Dermis blood vessel endothelial cell (primary cell): ENCODE measurements at places on chromosomes 13 and 19.

DNA sequence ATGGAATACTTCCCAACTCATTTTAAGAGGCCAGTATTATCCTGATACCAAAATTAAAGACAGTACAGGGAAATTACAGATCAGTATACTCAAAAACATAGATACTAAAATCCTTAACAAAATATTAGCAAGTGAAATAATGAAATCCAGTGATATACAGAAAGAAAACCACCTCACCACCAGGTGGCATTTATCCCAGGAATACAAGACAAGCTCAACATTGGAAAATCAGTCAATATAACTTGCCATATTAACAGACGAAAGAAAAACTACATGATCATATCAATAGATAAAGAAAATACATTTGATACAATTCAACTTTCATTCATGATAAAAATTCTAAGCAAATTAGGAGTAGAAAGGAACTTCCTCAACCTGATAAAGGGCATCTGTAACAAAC lies 6.7 kb upstream of the GNA15 start:
- peak; percentile 85 for DNase-seq

- DNase-seq: no peak
Measured at GRCh38 chr13:49951754-49952535, 15.8 kb upstream of the SPRYD7 start.

- no peak for DNase-seq
Measured at GRCh38 chr13:76503291-76503690, 382.9 kb downstream of the KCTD12 start.

- peak; percentile 52 for DNase-seq
Measured at GRCh38 chr13:23871616-23872220, 17.5 kb downstream of the MIPEP start.

DNA sequence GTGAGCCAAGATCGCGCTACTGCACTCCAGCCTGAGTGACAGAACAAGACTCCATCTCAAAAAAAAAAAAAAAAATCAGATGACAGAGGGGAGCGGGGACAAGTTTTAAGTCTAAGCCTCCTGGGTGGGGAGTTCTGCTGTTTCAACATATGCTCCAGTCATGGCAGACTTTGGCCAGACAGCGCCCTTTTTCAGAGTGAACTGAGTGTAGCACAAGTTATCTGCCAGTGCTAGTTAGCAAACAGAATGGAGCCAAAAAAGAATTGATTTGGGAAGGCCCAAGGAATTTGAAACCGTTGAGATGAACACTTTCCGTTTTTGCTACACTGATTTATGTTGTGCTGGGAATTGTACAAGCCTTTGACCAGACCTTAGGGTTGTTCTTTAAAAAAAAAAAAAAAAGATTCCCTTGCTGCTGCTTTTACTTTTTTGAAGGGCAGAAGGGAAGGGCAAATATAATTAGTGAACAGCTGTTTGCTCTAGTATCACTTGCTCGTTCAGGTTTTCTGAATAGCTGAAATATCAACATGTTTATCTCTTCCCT lies 5.7 kb downstream of the ACTN4 start:
- peak; percentile 26 for DNase-seq

DNA sequence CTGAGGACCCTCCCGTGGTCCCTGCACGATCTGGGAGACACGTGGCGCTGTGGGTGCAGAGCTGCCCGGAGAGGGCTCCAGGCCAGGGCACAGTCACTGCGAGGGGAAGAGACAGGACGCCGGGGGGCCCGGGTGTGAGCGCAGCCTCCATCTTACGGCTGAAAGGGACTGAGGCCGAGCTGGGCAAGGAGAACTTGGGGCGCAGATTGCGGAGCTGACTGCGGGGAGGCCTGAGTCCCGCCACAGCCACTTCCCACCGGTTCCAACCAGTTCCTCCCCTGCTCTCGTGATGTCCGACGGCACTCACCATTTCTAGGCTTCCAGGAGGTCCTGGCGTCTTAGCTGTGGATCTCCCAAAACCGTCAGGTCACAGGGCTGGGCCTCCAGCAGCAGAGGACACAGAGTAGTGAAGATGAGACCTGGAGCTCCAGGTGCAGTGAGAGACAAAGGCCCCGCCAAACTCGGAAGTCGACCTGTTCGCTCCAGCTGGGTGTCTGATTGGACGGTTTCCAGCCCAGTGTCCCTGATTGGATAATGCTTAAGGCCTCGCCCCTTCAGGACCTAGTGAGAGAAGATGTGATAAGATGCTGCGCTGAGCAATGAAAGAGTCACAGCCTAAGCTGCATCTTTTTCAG lies 4.8 kb upstream of the ZNF253 start:
- peak; percentile 3 for DNase-seq

- DNase-seq: no peak
Measured at GRCh38 chr19:7973883-7974282, 30.4 kb upstream of the TIMM44 start.

DNA sequence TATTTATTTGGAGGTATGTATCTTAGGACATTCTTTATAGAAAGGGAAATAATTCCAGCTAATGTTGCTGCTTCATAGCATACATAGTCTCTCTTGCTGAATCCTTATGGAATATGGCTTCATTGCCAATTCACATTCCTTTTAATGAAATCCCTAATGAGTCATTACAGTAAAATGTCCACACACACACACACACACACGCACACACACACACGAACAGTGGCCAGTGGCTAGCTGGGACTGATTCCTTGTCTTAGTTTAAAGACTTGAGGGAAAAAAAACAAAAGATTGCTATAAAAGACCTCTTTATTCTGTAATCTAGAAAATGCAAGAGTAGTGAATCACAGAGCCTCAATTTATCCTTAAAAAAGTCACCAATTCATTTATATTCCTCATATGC lies 301.6 kb downstream of the SLITRK6 start:
- no peak for DNase-seq

GRCh38 chr13:44266305-44266704 lies 107.3 kb upstream of the SERP2 start:
- DNase-seq: no peak

DNA sequence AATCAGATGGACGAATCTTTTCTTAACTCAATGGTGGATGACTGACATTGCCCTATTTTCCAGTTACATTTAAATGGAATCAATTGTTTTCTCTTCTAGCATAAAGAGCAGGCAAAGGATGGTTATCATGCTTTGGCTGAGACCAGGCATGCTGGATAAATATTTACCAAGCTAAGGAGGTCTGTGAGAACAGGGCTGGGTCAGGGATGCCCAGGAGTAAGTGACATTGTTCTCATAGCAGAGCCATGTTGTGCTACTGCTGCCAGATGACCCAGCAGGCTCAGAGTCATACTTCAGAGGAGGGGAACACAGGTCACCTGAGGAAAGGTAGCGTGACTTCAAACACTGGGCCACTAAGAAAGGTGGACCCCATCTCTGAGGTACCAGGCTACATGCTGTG lies 116.0 kb upstream of the RNF113B start:
- no peak for DNase-seq

DNA sequence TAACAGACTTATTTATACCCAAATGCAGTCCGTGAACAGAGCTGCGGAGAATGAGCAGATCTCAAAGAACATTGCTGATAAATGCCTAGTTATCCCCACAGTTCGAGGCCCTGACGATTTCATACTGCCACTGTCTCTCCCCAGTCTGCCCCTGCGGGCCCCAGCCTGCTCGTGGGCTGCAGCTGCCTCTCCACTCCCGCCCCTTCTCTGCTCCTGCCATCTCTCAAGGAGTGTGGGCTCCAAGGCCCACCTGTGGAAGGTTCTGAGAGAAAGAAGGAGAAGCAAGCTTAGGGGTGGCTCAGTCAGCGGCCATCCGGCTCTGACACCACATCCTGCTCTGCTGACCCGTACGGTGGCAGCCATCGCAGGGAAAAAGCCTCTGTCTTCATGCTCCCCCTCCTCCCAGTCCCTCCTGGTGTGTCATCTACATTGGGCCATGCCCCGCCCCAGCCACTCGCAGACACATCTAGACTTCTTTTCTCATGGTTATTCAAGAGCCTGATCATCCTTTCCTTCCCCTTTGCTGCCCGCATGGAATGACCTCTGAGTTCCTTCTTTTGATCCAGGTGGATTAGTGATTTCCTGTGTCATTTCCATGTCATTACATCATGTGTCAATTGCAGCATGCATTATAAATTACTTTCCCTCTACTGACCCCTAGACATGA lies 52.0 kb downstream of the EPS15L1 start:
- DNase-seq: peak; percentile 57

- no peak for DNase-seq
Measured at GRCh38 chr13:114151565-114152284, 19.3 kb upstream of the RASA3 start.

DNA sequence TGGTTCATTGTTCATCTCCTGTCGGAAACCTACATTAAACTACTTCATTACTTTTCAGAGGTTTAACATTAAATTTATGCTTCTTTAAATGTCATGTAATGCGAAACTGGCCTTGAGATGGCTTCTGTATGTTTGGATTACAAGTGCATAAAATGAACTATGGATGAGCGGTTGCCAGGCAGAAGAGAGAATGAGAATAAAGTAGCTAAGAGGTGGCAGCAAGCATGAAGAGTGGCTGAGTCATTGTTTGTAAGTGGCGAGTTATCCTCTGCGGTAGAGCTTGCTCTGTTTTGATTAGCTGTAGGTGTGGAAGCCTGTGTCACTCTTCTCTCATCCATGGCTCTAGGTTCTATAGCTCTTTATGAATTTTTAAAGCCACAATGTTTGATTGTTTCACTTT lies 1139.6 kb upstream of the PCDH9 start:
- DNase-seq: no peak

DNA sequence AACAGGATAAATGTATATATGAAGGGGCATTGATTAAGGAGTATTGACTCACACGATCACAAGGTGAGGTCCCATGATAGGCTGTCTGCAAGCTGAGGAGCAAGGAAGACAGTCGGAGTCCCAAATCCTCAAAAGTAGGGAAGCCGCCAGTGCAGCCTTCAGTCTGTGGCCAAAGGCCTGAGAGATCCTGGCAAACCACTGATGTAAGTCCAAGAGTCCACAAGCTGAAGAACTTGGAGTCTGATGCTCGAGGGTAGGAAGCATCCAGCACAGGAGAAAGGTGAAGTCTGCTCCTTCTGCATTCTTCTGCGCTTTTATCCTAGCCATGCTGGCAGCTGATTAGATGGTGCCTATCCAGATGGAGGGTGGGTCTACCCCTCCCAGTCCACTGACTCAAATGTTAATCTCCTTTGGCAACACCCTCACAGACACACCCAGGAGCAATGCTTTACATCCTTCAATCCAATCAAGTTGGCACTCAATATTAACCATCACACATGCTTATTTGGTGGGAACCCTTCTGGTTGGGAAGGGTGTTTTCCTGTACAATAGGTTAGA lies 55.1 kb downstream of the SLAIN1 start:
- no peak for DNase-seq

- DNase-seq: no peak
Measured at GRCh38 chr13:60538566-60538965, 141.5 kb downstream of the TDRD3 start.

DNA sequence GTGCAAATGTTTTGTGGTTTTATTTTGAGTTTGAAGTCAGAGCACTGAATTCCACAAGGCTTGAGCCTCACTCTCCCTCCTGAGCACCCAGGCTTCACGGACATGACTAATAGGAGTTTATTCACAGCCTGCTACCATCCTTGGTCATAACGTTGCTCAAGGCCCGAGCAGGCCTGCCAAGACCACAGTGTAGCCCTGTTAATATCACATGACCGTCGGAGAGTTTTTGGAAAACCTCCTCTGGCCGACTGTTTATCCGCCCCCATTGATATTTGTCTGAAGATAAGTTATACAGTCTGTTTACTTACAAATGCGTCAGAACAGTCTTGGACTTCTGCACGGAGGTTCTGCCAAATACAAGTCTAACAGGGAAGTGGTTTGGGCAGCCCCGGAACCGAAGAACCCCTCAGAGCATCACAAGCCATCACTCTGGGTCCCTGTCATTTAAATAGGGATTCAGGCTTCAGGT lies 89.9 kb downstream of the COL4A2 start:
- no peak for DNase-seq

GRCh38 chr19:33080761-33081681 lies at the start of gene GPATCH1:
Gene GPATCH1, plus strand, starts transcription at chr19:33081181. Its CDS starts 13 bp downstream, at chr19:33081194.
- peak; percentile 89 for DNase-seq

GRCh38 chr13:72195044-72195704 lies 328.2 kb upstream of the DACH1 start:
- DNase-seq: no peak

- DNase-seq: no peak
Measured at GRCh38 chr19:56690670-56691069, 19.1 kb upstream of the ZNF835 start.

GRCh38 chr19:41995959-41996797 lies 2.1 kb upstream of the ATP1A3 start:
- DNase-seq: no peak

DNA sequence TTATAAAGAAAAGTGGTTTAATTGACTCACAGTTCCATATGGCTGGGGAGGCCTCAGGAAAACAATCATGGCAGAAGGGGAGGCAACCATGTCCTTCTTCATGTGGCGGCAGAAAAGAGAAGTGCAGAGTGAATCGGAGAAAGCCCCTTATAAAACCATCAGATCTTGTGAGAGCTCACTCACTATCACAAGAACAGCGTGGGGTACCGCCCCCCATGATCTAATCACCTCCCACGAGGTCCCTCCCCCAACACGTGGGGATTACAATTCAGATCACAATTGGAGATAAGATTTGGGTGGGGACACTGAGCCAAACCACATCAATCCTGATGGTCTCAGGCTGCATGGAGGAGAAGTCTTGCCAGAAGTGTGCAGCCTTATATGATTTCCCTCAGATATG lies 26.0 kb downstream of the TM9SF2 start:
- DNase-seq: no peak
